ENCODE measurements at places on chromosomes 6 and 20. TPM values are rescaled to one million over a fixed set of nuclear protein-coding genes. Genes with fewer than 3 reads are reported as not detected.

- DNase-seq, result no peak
Measured at GRCh38 chr6:150822932-150823331, 42.6 kb upstream of the MTHFD1L start.

DNA sequence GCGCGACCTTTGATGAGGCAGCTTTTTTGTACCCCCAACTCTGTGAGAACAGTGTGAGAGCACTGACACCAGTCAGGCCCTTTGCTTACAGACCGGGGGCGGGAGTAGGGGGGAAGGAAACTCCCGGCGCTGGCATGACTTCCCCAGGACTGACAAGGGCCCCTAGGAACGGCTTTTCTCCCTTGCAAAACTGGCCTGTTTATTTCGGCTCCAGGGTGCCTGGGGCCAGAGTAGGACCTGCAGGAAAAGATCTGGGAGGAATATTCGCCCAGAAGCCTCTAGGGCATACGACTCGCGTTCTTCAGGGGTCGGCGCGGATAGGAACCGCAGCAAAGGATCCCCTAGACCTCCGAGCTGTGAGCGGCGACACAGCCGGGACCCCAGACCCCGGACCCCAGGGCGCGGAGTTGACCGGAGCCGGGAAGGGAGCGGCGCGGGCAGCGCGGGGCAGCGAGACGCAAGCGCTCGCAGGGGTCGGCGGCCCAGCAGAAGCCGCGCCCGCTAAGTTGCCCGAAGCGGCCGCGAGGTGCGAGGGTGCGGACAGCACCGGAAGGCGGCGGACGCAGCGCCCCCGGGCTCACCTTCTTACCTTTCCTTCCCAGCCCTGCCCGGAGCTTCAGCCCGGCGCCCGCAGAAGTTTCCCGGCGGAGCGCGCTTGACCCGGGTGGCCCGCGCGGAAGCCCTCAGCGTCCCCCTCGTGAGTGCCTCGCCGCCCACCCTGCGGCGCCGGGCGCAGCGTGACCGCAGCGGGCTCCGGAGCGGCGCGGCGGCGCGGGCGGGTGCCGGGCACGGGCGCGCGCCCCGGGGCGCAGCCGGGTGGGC, at the start of gene POPDC3:
TSS of gene POPDC3 (minus strand) at position 771 of the 822 bp plus-strand sequence. CDS start 18,105 bp downstream, outside the sequence.
- no peak for DNase-seq

DNA sequence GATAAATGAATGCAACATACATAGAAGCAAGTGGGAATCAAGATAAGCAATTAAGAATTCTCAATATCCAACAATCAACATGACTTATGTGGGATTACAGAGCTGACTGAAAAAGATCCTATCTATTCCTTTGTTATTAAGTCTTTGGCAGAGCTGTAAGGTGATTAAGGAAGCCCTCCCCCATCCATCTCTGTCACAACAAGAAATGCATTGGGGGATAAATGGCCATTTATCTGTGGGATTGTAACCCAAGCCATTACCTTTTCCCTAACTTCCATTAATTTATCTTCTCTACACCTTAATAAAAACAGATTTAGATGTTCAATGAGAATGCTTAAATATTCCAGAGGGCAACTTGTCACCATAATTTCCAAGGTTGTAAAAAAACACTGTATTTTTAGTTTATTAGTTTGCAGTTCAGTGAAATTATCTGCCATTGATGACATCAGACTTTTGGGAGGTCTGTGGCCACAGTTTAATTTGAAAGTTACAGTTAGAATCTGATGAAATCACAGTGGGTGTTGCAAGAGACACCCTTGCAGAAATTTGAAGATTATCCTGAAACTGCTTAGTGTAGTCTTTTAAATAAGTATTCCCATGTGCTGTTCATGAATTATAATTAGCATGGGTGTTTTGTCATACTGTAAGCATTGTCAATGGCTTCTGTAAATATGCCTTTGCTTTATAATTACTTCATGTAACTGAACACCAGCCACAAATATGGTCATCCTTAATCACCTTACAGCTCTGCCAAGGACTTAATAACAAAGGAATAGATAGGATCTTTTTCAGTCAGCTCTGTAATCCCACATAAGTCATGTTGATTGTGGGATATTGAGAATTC, 49.4 kb upstream of the FYN start:
- no peak for DNase-seq

GRCh38 chr6:134161041-134161440, 108.6 kb upstream of the SLC2A12 start:
- DNase-seq, result no peak

NXT1 gene
- 10.6 TPM for total RNA-seq

C20orf141 gene
- total RNA-seq, result not detected

DNA sequence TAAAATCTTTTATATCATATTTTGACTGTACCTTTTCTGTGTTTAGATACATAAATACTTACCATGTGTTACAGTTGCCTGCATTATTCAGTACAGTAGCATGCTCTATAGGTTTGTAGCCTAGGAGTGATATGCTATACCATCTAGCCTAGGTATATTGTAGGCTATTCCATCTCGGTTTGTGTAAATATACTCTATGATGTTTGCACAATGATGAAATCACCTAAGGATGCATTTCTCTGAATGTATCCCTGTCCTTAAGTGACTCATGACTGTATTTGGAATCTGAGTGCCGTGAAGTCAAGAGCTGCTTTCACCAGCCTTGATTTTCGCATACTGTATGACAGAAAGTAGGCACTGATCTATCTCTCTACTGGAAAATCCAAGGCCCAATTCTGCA, 129.9 kb downstream of the UTRN start:
- DNase-seq, result no peak

- no peak for DNase-seq
Measured at GRCh38 chr6:31079656-31080261, 32.6 kb downstream of the C6orf15 start.

EPHA7 gene
- 6.2 TPM for total RNA-seq

LINC00237 gene
- not detected for total RNA-seq

NINL gene
- 1.4 TPM for total RNA-seq

- DNase-seq, result no peak
Measured at GRCh38 chr6:154758125-154758524, 24.9 kb downstream of the SCAF8 start.

DNA sequence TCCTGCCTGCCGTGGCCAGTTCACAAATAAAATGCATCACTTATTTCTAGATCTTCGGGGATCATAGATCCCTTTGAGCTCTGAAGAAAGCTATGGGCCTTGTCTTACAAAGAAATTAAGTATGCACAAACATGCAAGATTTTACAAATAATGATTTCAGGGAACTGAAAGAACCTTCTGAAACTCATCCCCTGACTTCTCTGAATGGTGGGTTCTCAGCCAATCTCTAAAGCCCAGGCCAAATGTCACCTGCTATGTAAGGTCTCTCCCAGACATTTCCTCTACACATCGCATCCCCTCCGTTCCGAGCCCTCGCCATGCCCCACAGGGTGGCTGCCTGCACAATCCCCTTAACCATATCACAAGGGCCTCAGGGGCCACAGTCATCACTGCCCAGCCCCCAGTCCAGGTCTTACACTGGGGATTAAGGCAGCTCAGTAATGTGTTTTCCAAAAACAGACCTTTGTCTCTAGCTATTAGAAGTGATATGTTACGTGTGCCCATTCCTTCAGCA, 16.1 kb upstream of the ANKRD60 start:
- no peak for DNase-seq

- DNase-seq, result no peak
Measured at GRCh38 chr6:56684342-56685101, 41.8 kb upstream of the DST start.

RAET1L gene
- not detected for total RNA-seq
